A549 treated with Mapracorat at 1 μM for 4 hours (cell line): ENCODE measurements at places on chromosomes 13 and 19. TPM values are rescaled to one million over a fixed set of nuclear protein-coding genes. Genes with fewer than 3 reads are reported as not detected.

RGCC gene
- total RNA-seq: 6.0 to 10.3 TPM (median 8.4 TPM) in 5 replicates

MAST1 gene
- 1.4 to 2.6 TPM (median 1.9 TPM) in 5 replicates for total RNA-seq

MIR17HG gene
- 0.61 to 1.5 TPM (median 1.2 TPM) in 5 replicates for total RNA-seq

KLC3 gene
- total RNA-seq: 0.91 to 1.4 TPM (median 1.1 TPM) in 5 replicates

PTH2 gene
- not detected in 5 replicates for total RNA-seq

CACNG6 gene
- total RNA-seq: 9.3 to 13.4 TPM (median 12.4 TPM) in 5 replicates

SIAH3 gene
- 0.01 TPM in 1 of 5 replicates, not detected in the others for total RNA-seq

ZNF460 gene
- 0.81 to 1.2 TPM (median 1.1 TPM) in 5 replicates for total RNA-seq

GRK1 gene
- total RNA-seq: 0.04 to 0.05 TPM in 2 of 5 replicates, not detected in the others

ZNF177 gene
- total RNA-seq: 0.30 to 0.76 TPM (median 0.41 TPM) in 5 replicates

ZNF99 gene
- not detected in 5 replicates for total RNA-seq

CYP2S1 gene
- total RNA-seq: 18.9 to 24.2 TPM (median 19.7 TPM) in 5 replicates

S1PR4 gene
- total RNA-seq: 0.08 to 0.33 TPM (median 0.22 TPM) in 4 of 5 replicates, not detected in the other

PLK5 gene
- not detected in 5 replicates for total RNA-seq

ZNF611 gene
- 1.8 to 3.7 TPM (median 2.1 TPM) in 5 replicates for total RNA-seq

PLIN5 gene
- total RNA-seq: 0.17 to 0.32 TPM (median 0.27 TPM) in 4 of 5 replicates, not detected in the other

UGGT2 gene
- 7.2 to 11.4 TPM (median 9.1 TPM) in 5 replicates for total RNA-seq

ZNF90 gene
- not detected in 5 replicates for total RNA-seq

CYP2F1 gene
- not detected in 5 replicates for total RNA-seq

TEKTIP1 gene
- not detected in 5 replicates for total RNA-seq
